ENCODE measurements at places on chromosomes 6 and 20.

- no peak for DNase-seq
These were observed 17.8 kb downstream of the ARMC12 start for GRCh38 chr6:35754452-35755277.

GRCh38 chr6:103872678-103873077 lies 987.0 kb downstream of the HACE1 start:
- DNase-seq: no peak

- DNase-seq: no peak
These were observed 31.3 kb downstream of the MOCS1 start for GRCh38 chr6:39902786-39903465.

- no peak for DNase-seq
These were observed 292.0 kb upstream of the JARID2 start for GRCh38 chr6:14953836-14954235.

GRCh38 chr20:10434832-10435812 lies at the start of gene SLX4IP:
Gene SLX4IP, plus strand, starts transcription at chr20:10435305. Its CDS starts 22,900 bp downstream, at chr20:10458205.
- peak; percentile 84 for DNase-seq

DNA sequence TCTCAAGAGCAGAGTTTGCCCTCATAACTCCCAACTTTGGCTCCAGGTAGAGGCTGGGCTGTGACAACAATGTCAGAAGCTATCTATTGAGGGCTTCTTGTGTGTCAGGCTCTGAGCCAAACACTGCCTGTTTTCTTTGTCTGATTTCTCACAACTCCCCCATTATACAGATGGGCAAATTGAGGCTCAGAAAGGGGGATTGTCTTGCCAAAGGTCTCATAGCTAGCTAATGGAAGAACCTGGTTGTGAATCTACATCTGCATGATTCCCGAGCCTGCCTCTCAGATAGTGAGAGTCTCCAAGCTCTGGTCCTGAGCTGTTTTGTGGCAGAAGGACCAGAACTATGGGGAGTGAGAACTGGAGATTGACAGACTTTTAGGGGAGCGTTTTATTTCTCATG lies 1.4 kb downstream of the CD40 start:
- DNase-seq: no peak

- no peak for DNase-seq
These were observed 50.9 kb upstream of the TAB2 start for GRCh38 chr6:149266659-149267058.

DNA sequence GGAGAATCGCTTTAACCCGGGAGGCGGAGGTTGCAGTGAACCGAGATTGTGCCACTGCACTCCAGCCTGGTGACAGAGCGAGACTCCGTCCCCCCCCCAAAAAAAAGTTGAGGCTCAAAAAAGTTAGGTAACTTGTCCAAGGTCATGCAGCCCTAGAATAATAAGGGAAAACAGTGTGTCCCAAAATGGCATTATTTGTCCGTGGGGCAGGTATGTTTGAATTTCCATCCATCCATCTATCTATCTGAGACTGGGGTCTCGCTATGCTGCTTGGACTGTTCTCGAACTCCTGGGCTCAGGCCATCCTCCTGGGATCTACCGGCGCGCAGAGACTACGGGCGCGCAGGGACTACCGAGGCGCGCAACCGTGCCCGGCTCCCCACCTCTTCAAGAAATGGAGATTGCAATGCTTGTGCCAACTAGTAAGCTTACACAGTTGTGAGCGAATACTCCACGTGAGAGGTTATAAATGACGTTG lies 374 bp upstream of the ABCC10 start:
- DNase-seq: no peak

DNA sequence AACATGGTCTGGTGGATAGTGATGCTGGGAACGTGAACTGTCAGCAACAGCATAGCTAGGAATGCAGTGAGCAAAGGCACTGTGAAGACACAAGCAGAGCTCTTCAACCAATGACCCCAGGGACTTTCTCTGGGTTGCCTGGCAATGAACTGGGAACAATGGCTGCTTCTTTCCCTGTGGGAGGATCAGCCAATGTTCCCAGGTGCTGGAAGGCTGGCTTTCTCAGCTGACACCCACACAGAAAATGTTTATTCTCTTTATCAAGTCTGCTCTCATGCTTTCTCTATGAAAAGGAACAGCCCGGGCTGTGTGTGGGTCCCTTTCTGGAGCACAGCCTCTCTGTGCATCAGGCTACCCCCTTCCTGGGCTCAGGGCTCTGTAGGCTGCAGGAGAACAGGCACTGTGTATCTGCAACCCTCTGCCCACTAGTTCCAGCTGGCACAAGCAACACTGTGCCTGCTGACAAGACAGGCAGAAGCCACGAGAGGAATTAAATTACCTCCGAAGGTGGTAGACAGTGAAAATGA lies 54.2 kb downstream of the HFE start:
- no peak for DNase-seq

DNA sequence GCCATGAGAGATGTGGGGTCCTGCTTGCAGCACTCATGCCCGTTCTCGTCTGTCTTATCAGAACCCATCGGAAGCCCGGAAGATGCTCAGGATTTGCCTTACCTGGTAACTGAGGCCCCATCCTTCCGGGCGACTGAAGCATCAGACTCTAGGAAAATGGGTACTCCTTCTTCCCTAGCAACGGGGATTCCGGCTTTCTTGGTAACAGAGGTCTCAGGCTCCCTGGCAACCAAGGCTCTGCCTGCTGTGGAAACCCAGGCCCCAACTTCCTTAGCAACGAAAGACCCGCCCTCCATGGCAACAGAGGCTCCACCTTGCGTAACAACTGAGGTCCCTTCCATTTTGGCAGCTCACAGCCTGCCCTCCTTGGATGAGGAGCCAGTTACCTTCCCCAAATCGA lies 8.3 kb downstream of the PI16 start:
- DNase-seq: peak; percentile 81

GRCh38 chr20:13205425-13205824 lies 15.6 kb upstream of the ISM1 start:
- DNase-seq: no peak

GRCh38 chr6:138044458-138044857 lies 62.8 kb downstream of the PERP start:
- DNase-seq: no peak
